ENCODE measurements at places on chromosomes 3 and 15.

DNA sequence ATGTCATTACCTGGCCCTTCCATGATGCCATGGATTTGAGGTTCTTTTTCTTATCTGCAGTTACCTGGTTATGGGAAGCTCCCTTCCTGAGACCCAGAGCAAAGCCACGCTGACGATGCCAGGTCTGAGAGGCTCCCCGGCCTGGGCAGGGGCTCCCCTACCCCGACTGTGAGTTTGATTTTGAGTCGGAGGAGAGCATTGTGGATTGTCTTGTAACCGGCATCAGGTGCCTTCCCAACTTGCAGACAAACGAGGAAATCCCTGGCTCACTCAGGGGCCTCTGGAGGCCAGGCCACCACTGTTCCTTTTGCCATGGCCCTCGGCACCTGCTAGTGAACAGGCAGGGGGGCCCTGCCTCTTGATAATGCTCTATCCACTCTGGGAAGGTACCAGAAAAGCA, 151.4 kb downstream of the ATP10A start:
- no peak for DNase-seq

- no peak for DNase-seq
These were observed 47.2 kb upstream of the RASA2 start for GRCh38 chr3:141439589-141439988.

DNA sequence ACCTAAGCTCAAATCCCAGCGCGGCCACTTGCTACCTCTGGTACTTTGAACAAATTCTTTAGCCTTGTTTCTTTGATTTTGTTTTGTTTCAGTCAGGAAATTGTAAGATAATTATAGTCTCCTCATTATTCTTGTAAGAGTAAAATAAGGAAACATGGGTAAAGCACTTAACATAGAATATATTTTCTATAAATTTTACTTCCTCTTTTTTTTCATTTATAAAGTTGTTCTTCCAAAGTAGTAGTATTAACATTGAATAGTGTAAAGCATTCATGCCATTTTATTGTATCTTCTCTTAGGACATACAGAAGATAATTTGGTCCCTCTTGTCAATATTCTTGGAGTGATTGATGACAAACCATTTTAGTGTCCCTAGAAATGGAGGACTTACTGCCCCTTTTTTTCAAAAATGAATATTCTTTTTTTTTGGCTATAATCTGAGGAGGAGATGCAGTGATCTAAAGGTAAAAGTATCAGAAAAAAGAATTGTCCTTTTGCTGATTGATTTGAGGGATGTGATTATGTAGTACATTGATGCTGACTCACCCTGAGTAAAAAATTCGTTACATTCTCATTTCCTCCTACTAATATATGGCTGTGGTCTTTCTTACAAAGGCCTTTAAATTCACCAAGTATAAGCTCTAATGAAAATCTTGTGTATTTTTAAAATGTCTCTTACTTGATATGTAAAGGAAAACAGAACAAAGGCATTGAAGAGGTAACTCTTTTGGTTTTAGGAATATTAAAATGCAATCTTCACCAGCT, 51.0 kb downstream of the ALCAM start:
- no peak for DNase-seq

GRCh38 chr3:131221731-131222130, 159.8 kb upstream of the NUDT16 start:
- DNase-seq = no peak

GRCh38 chr3:187773233-187774184, 28.2 kb upstream of the BCL6 start:
- no peak for DNase-seq

DNA sequence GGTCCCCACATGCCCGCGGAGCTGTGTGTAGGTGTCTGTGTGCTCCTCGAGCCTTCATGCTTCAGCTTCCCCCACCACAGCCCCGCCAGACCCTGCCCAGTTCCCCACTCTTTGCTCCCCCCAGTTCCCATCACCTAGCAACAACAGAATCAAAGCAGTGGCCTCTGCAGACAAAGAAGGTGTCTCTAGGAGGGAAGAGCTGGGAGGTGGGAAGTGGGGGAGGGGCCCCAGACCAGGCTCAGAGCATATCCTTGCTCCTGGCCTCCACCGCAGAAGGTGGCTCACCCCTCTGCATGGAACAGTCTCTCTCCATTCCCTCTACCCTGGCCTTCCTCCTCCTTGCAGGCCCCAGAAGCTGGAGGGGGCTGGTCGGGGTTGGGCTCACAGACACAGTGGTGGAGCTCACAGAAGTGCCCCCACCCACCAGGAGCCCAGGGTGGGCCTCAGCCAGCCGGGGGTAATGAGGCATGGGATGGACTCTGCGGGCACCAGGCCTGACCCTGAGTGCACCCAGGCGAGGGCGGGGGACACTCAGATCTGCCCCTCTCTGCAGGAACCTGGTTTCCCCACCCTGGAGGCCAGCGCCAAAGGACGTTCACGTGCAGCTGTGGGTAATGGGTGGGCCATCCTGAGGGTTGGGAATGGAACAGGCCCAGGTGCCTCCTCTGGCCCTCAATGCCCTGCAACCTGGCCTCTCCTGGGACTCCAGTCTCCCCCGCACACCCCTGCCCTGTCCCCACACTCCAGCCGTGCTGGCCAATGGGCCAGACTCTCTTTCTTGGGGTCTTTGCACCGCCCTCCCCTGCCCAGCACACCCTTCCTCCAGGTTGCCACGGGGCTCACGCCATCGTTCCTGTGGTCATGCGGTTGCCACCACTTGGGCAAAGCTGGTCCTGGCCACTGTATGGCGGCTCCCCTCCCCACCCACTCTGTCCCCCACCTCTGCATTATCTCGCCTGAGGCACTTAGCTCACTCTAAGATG, 53.4 kb downstream of the TPRA1 start:
- no peak for DNase-seq
